ENCODE measurements at places on chromosomes 2 and 18.

DNA sequence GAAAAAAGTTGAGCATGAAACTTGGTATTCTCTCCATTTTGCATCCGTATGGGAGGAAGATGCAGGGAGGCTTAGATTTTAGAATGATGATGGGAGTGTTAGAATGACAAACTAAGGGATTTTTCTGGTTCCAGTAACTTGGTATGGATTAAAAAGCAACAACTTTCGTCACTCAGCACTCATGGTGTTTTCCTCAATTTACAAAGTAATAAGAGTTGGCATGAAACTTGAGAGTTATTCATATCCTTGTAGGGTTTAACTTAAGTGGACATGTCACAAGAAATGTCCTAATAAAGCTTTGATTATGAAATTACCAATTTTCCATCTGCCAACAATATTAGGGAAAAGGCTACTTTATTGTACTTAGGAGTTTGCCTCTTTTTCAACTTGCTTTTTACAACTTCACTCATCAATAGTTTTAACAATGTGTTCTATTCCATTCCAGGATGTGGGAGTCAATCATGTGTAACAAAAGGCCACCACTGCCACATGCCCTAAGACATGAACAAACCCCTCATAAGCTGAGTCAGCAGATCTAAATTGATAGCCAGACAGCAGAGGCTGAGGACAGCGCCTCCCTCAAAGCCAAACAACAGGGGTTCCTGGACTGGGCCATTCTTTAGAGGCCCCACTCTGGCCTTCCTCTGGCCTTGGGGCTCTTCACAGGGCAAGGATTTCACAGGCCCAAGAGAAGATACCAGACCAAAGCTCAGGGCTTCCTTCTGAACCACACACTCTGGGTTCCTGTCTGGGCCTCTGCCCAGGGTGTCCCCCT, 265.8 kb downstream of the TNS1 start:
- no peak for DNase-seq

GRCh38 chr2:109660046-109660860, 46.1 kb downstream of the SOWAHC start:
- DNase-seq, result no peak

- no peak for DNase-seq
Measured at GRCh38 chr2:205034034-205034433, 488.8 kb downstream of the PARD3B start.

- DNase-seq, result no peak
Measured at GRCh38 chr18:74204526-74205152, 56.3 kb downstream of the TIMM21 start.

DNA sequence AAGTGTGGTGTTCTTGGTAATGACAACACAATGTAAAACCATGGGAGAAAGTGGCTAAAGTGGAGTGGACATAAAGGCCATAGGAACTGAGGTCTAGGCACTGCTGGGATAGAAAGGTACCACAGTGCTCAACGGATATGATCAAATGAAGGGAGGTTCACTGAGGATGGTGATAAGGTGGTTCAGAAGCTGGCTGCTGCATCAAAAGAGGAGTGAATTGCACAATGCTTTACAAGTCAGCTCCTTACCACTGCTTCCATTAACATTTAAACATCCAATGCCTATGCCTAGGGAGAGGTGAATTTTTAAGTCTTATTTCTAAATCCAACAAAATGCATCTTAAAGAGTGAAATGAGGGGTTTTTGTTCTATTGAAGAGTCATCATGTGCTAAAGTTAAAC, 100.1 kb upstream of the ITGB6 start:
- DNase-seq, result no peak

DNA sequence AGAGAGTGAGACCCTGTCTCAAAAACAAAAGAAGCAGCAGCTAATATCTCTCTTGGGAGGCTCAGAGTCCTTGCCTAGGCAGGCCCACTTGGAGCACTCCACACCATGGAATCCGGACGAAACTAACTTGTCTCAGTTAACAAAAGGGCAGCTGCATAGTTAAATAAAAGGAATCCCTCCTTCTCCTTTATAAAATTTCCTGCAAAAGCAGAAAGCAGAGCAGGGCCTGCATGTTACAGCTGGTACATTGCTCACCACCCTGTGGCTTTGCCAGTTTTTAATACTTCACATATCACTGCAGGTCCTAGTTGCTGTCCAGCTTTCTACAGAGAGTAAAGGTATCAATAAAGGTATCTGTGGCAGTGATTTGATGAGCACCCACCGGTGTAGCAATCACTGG, 93.6 kb downstream of the ASAP2 start:
- no peak for DNase-seq

DNA sequence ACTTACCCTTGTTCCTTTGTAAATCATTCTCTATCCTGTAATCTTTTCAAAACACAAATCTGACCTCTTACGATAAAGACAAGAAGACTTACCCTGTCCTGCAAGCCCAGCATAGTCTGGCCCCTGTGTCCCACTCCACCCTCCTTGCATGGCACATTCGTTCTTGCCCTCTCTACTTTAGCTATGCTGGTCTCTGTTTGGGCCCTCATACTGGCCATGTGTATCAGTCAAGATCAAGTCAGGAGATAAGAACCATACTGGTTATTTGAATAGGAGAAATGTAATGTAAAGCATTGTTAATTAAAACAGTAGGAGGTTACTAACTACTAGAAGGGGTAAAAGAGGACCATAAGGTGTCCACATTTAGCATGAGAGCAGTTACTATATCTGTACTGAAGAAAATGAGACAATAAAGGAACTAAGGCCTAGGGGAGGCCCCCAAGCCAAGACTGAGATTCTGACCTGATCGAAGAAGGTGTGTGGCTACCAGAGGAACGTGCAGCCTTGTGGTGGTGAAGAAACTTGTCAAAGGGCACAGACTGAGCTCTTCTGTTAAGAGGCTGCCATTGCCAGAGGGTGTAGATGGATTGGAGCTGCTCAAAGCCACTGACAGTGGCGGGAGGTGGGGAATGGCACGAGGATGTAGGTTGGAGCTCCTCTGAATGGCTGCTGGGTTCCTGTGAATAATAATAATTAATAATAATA, 80.8 kb downstream of the KCTD18 start:
- DNase-seq, result no peak

DNA sequence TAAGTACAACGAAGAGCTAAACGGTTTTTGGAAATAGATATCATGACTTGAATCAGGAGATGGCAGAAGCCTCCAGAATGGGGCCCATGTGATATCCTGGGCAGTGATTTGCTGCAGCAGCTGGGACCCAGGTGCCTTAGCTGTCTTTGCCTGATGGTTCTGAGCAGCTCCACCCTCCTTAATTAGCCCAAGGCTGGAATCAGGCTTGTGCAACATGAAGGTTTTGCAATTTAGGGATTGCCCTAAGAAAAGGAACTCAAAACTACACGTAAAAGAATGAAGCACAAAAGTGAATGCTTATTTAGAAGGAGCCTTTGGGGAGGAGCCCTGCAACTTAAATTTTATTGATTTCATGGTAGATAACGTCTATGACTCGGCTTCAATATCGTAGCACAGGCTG, 17.3 kb upstream of the CNDP2 start:
- DNase-seq, result no peak

- DNase-seq, result no peak
Measured at GRCh38 chr2:29559578-29559977, 361.8 kb downstream of the ALK start.

DNA sequence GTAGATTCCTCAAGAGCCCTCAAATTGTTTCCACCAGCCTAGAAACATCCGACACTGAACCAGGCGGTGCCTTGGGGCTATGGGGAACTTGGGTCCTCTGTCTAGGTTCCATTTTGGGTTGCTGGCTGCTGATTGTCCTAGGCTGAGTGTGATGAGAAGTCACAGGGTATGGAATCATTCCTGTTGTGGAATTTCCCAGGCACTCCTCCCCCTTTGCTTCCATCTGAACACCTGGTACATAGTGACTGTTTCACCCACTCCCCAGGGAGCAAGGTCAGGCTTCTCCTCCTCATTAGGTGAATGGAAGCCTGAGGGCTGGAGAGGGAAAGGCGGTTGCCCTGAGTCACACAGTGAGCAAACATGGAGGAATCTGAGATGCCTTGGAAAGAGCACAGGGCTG, 4.5 kb downstream of the KIF3C start:
- no peak for DNase-seq

DNA sequence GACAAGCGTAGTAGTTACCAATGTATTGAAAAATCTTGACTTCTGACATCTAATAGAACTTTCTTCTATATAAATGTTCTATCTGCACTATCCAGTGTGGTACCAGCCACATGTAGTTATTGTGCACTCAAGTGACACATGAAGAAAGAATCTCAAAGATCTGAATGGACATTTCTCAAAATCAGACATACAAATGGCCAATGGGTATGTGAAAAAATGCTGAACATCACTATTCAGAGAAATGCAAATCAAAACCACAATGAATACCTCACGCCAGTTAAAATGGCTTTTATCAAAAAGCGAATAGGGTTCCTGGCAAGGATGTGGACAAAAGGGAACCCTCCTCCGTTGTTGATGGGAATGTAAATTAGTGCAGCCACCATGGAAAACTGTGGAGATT, 37.5 kb upstream of the SMCHD1 start:
- no peak for DNase-seq

- no peak for DNase-seq
Measured at GRCh38 chr18:7177116-7177744, 53.7 kb upstream of the LRRC30 start.

- no peak for DNase-seq
Measured at GRCh38 chr2:9558948-9559381, 3.3 kb upstream of the ADAM17 start.

DNA sequence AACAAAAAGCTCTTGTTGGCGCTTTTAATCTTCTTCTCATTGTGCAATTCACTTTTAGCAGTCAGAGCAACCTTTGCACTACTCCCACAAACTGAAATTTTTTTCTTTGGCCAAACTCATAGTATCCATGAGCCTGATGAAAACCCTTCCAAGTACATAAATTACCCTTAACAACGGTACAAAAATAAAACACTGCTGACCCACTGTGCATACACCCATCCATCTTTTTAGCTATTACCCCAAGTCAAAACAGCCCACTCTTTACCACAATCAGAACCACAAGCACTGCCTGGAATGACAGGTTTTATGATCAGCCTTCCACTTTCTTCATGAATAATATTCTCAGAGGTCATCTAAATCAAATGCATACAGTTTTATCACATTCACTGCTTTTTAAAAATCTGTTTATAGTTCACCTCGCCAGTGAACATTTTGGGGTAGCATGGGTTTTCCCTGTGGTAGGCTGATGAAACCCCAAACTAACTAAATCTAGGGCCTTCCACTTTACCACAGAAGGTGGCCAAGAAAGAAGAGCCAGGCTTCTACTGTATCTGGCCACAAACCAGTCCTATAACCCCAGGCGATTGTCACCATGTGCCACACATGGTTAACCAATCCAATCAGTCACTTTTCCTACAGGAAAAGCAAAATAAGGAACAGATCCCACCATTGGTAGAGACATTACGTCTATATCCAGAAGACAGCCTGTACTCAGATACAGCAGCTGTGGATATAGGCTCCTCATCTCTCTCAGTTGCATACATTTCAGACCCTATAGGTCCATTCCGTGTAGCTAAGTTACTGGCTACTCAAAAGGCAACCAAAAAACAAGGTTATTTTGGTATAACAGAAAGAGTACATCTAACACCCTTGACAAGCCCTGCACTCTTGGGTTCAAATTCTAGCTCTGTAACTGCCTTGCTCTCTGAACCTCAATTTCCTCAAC, 171.3 kb downstream of the THADA start:
- DNase-seq, result no peak

- DNase-seq, result no peak
Measured at GRCh38 chr2:18799397-18799796, 210.0 kb upstream of the NT5C1B start.

- DNase-seq, result peak; percentile 82
Measured at GRCh38 chr18:76822506-76823160, at the start of gene ZNF236. Gene ZNF236 (plus strand): TSS chr18:76822557. CDS start chr18:76822608, 51 bp downstream.

GRCh38 chr2:56648802-56649201, 465.0 kb downstream of the CCDC85A start:
- no peak for DNase-seq

GRCh38 chr18:76376668-76377358, 118.2 kb downstream of the ZNF516 start:
- no peak for DNase-seq

GRCh38 chr18:26435415-26436095, 112.8 kb downstream of the KCTD1 start:
- DNase-seq, result no peak

DNA sequence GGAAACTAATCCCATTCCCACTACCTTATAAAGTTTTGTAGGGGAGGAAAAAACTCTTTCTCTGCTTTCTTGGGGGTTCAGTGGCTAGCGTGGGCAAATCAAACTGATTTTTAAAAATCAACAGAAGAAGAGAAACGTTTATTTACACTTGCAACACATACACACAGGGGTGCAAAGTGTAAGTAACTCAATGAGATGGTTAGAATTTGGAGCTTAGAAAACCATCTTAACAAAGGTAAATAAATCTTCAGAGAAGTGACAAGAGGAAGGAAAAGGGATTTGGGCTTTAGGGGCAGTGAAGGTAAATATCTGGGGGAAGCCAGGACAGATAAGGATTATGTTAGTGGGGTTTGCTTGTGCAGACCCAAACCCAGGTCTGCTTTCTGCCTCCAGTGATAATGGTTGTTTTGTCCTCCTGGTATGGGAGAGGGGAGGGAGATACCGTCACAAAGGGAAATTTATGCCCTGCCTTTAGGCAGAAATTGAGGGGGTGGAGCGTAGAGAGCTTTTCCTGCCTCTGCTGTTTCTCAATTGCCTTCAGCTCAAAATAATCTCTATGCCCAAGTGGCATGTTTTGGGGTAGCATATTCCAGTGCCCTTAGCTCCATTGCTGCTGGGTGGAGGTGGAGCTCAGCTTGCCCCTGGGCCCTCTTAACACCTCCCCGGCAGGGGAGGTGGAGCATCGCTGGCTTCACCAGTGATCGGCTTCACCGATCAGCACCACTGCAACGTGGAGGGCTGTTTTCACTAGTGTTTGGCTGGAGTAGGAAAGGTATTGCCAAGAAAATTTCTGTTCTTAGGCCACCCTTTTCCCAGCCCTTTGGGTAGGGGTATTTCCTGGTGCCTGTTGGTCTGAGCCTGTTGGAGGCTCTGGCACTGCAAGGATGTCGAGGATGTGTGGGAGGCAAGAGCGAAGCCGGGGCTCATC, 92.2 kb downstream of the TEX51 start:
- DNase-seq, result no peak

GRCh38 chr18:70523035-70523791, 234.4 kb downstream of the SOCS6 start:
- DNase-seq, result no peak

- DNase-seq, result no peak
Measured at GRCh38 chr18:76195601-76196000, 299.4 kb downstream of the ZNF516 start.

GRCh38 chr2:72603481-72603880, 222.4 kb downstream of the EXOC6B start:
- DNase-seq, result no peak

Data from lower lobe of right lung (tissue), 2 donors.